Thoracic aorta (tissue), 2 donors: ENCODE measurements at places on chromosomes 4 and X.
A peak's percentile ranks its signal among the peaks of the same experiment; 100 is the strongest.

- peak overlapping the region; percentile 86 for H3K27ac ChIP-seq
- DNase-seq = no peak
- no peaks in the 10 kb centered on the region for H3K27me3 ChIP-seq
- peaks cover 47% of the 10 kb centered on the region for H3K36me3 ChIP-seq
- H3K4me3 ChIP-seq = no peak overlapping the region
These were observed 139.6 kb downstream of the SOWAHB start for GRCh38 chr4:76758290-76758882.

DNA sequence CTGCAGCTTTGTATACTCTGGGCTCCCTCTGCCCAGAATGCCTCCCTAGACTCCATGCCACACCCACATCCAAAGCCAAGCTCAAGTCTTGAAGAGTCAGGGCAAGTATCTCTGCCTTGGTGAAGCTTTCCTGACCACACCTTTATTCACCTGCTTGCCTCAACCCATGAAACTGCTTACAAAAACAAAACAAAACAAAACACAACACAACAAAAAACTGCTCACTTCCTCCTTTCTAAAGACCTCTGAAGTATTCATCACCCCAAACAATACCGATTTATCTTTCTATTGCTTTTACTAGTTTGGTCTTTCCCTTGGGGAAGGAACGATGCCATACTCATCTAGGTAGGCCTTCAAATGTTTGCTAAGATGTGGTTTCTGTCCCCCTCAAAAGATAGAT lies 45.0 kb downstream of the TMEM165 start:
- no peaks in the 10 kb centered on the region for H3K4me1 ChIP-seq
- DNase-seq = no peak
- no peaks in the 10 kb centered on the region for H3K27me3 ChIP-seq
- no peak overlapping the region for H3K27ac ChIP-seq
- no peak overlapping the region for H3K4me3 ChIP-seq

- H3K4me1 ChIP-seq = no peaks in the 10 kb centered on the region
- no peak overlapping the region for H3K27ac ChIP-seq
- H3K27me3 ChIP-seq = no peaks in the 10 kb centered on the region
- DNase-seq = no peak
These were observed 163.0 kb upstream of the TLL1 start for GRCh38 chr4:165709973-165710526.

DNA sequence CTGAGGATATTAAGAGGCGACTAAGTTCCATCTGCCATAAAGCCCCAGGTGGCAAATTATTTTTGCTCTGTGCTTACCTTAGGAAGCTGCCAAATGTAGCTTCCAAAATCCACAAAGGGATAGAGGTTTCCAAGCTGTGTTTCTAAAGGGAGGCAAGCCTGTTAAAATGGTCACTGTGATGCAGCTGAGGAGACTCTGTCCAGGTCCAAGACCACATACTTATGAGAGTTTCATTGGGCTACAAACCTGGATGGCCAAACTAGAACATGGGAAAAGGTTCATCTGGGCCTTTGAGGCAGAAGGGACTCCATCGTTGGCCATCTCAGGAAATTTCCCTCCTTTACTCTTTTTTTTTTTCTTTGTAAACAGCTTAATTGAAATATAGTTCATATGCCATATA lies 306.9 kb upstream of the FGF13 start:
- H3K4me3 ChIP-seq = no peak overlapping the region
- no peak overlapping the region for H3K27ac ChIP-seq
- no peaks in the 10 kb centered on the region for H3K36me3 ChIP-seq
- H3K27me3 ChIP-seq = no peaks in the 10 kb centered on the region

DNA sequence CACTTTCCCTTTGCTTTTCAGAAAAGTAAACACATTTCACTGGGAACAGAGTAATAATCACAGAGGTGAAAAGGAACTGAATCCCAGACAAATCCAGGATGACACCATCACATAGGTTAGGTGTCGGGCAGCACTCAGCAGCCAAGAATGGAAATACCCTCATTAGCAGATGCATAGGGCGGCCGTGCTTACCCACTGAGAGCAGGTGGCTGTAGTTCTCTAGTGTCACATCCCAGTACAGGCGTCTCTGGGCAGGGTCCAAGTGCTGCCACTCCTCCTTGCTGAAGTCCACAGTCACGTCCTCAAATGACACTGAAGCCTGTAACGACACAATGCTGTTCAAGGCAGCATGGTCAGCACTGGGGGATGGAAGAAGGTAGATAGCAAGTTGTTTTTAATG lies 26.9 kb downstream of the ZNF41 start:
- DNase-seq = no peak
- no peaks in the 10 kb centered on the region for H3K27me3 ChIP-seq
- H3K4me1 ChIP-seq = no peaks in the 10 kb centered on the region

DNA sequence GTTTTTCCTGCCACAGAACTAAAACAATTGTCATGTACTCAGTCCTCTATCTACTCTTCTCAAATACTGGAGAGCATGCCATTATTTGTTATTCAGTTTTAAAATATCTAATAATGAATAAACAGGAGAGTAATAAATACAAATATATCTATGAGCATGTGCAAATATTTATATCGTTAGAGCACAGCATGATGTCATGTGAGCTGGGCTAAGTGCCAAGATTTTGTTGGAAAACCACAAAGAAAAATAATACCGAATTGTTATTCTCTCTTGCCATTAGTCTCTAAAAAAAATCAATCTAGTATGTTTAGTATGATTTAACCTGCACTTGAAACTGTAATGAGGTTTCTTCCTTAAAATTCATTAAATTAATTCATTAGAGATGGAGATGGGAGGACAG lies 97.3 kb downstream of the DDX60 start:
- no peak overlapping the region for H3K27ac ChIP-seq
- DNase-seq = no peak
- peaks cover 29% of the 10 kb centered on the region for H3K36me3 ChIP-seq
- H3K27me3 ChIP-seq = no peaks in the 10 kb centered on the region

DNA sequence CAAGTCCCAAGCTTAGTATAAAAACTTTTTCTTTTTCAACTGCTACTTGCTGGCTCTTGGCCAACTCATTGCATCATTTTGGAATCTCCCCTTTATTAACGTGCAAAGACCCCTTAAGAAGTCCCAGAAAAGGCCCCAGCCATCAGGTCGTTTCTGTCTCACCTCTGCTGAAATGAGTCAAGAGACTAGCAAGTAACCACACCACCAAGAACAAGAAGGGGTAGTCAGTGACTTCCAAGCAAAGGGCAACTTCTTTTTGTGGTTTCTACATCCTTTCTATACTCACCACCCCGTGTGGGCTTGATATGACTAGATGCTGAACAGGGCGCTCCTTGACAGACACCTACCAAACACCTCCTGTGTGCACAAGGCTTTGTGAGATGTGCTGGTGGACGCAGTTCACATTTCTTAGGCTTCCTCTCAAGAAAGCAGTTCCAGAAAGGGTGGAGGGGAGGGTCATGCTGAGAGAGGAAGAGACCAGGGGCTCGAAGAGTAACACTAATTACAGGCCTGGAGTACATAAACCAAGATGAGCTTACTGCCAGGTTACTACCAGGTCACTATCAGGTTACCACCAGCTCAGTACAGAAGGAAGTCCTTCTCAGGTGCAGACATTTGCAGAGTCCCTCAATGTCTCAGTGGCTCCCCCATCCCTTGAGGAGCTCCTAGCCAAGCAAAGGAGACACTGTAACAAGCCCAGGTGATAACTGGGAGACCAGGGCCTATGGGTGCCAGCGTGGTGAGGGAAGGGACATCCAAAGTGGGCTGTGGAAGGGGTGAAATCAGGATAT lies 19.3 kb downstream of the JAKMIP1 start:
- no peaks in the 10 kb centered on the region for H3K4me1 ChIP-seq
- no peaks in the 10 kb centered on the region for H3K36me3 ChIP-seq
- H3K4me3 ChIP-seq = no peak overlapping the region
- H3K27me3 ChIP-seq = no peaks in the 10 kb centered on the region
- no peak overlapping the region for H3K27ac ChIP-seq

DNA sequence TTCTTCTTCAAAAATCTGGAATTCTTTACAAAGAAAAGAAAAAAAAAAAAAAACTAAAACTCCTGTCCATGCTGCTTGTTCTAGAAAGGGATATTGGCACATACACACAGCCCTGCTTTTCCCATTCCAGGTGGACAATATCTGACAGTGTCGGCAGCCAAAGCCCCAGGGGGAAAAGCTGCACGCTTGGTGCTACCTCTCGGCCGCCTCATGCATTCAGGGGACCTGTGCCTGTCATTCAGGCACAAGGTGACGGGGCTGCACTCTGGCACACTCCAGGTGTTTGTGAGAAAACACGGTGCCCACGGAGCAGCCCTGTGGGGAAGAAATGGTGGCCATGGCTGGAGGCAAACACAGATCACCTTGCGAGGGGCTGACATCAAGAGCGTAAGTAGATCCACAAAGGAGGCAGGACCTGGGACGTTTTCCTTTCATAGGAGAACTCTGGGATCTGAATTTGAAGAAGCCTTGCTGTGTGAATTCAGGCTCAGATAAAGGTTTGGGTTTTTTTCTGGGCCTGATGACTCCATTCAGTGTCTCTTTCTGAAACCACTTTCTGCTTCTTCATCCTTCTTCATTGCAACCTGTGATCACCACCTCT lies 71.9 kb downstream of the NPNT start:
- H3K27ac ChIP-seq = peak overlapping the region; percentile 22
- H3K27me3 ChIP-seq = no peaks in the 10 kb centered on the region
- no peak overlapping the region for H3K4me3 ChIP-seq
- no peaks in the 10 kb centered on the region for H3K36me3 ChIP-seq
- no peak for DNase-seq

GRCh38 chrX:134969726-134970125 lies 21.1 kb upstream of the SMIM10 start:
- H3K4me1 ChIP-seq = no peaks in the 10 kb centered on the region
- no peak overlapping the region for H3K27ac ChIP-seq
- H3K27me3 ChIP-seq = no peaks in the 10 kb centered on the region
- no peak overlapping the region for H3K4me3 ChIP-seq
- no peak for DNase-seq
- no peaks in the 10 kb centered on the region for H3K36me3 ChIP-seq

DNA sequence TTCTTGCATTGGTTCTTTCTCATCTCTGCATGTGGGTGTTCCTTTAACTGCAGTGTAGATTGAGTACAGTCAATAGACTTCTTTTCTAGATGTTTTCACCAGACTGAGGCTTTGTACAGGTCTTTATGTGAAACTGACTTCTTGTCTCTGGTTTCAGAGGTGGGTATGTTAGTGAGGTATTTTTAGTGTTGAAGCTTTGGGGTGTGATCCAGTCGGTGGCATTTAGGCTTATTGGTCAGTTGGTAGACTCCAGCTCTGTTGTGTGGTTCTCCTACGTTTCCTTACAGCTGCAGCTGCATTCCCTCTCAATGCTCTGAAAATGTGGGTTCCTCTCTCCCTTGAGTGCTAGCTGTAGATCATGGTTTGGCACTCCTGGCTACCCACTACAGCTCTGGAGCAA lies 21.3 kb upstream of the AMBN start:
- H3K4me1 ChIP-seq = no peaks in the 10 kb centered on the region
- no peaks in the 10 kb centered on the region for H3K27me3 ChIP-seq
- no peak overlapping the region for H3K4me3 ChIP-seq
- no peak for DNase-seq
- no peak overlapping the region for H3K27ac ChIP-seq

DNA sequence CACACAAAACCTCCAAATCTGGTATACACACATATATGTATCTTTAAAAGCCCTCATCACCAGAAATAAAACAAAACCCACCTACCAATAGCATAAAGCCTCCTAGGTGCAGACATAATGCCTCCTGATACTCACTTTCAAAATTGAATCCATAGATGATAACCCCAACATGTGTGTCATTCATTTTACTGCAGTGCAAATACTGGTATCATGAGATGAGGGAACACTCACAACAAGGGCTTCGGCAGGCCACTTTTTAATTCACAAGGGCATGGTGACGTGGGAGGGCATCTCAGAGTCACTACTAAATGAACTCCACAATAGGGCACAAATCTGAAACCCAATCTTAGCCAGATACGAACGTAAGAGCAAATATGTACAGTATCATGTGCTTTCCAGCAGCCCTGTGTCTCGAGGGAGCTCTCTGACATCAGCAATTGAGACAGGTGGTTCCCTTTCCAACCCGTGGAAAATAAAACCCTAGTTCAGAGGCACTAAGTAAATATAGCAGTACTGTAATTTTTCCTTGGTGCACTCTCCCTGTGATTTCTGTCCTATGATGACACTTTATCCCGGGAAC lies 14.1 kb upstream of the PPARGC1A start:
- no peak for DNase-seq
- no peak overlapping the region for H3K4me3 ChIP-seq
- H3K36me3 ChIP-seq = no peaks in the 10 kb centered on the region
